Activated CD4-positive, alpha-beta memory T cell treated with anti-CD3 and anti-CD28 coated beads, Interleukin-2, amount 10 ng/mL, durations not matched to agents 7 days and 5 days (primary cell): ENCODE measurements at places on chromosomes 13 and 19.

GRCh38 chr19:38697197-38697596, 47.1 kb downstream of the CAPN12 start:
- DNase-seq: no peak

- DNase-seq: peak; percentile 7
These were observed 39.3 kb upstream of the GAS6 start for GRCh38 chr13:113902986-113903775.

- DNase-seq: no peak
These were observed 293.5 kb downstream of the SPRY2 start for GRCh38 chr13:80047406-80047805.

- no peak for DNase-seq
These were observed 166.9 kb downstream of the DLEU7 start for GRCh38 chr13:50676602-50677001.

- no peak for DNase-seq
These were observed 242.1 kb downstream of the FGF9 start for GRCh38 chr13:21913010-21913409.

GRCh38 chr13:110799246-110800236, 86.0 kb downstream of the ING1 start:
- DNase-seq: no peak

GRCh38 chr13:111503905-111504695, 183.7 kb downstream of the TEX29 start:
- DNase-seq: no peak

DNA sequence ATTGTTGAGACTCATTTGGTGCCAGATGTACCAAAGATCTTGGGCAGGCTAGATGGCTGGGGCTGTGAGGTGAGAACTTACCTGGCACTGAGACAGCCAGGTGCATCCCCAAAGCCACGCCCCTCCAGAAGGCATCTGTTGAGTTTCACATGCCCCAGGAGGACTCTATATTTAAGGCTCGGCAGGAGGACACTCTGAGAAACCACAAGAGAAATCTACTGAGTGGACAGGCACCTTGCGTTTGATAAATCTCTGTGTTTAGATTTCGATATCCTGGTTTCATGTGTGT, 197.9 kb upstream of the ZNF536 start:
- DNase-seq: no peak

- DNase-seq: no peak
These were observed 10.5 kb downstream of the MYO9B start for GRCh38 chr19:17086120-17086519.

- no peak for DNase-seq
These were observed 1.1 kb downstream of the CDKN2D start for GRCh38 chr19:10567656-10568055.

- DNase-seq: no peak
These were observed 2.7 kb downstream of the KLK8 start for GRCh38 chr19:50998686-50999085.

GRCh38 chr19:50602935-50603334, 34.7 kb upstream of the LRRC4B start:
- DNase-seq: no peak

GRCh38 chr19:39507715-39508364, 7.1 kb upstream of the SELENOV start:
- no peak for DNase-seq

DNA sequence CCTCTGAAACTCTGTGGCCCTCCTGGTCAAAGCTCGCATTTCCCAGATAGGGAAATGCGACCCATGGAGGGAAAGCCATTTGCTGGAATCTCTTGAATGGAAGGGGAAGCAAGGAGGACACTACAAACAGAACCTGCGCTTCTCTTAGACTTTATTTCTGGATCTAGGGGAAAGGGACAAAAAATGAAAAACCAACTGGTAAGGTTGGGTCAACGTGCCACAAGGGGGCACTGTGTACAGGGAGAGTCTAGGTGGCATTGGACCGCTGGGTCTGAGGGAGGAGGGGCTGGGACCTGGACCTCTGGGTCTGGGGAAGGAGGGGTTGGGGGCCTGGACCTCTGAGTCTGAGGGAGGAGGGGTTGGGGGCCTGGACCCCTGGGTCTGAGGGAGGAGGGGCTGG, 5.0 kb downstream of the KLK4 start:
- DNase-seq: peak; percentile 43

DNA sequence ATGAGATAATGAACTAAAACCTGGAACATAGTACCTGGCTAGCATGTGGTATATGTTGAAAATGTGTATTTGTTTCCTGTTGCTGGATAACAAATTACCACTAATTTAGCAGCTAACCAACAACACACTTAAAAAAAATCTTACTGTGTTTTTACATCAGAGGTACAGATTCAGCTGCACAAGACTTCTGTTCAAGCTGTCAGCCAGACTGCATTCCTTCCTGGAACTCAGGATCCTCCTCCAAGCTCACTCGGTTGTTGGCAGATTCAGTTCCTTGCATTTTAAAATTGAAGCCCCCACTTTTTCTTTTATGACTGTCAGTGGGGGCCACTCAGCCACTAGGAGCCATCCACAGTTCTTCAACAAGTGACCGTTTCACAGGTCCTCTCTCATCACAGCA, 246.9 kb upstream of the DACH1 start:
- no peak for DNase-seq

DNA sequence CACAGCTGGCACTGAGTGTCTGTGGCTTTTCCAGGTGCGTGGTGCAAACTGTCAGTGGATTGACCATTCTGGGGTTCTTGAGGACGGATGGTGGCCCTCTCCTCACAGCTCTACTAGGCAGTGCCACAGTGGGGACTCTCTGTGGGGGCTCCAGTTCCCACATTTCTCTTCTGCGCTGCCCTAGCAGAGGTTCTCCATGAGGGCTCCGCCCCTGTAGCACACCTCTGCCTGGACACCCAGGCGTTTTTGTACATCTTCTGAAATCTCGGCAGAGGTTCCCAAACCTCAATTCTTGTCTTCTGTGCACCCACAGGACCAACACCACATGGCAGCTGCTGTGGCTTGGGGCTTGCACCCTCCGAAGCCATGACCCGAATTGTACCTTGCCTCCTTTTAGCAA, 9.2 kb downstream of the ZNF627 start:
- DNase-seq: no peak

GRCh38 chr19:11722414-11722813, 16.3 kb downstream of the ZNF823 start:
- DNase-seq: no peak
